ENCODE measurements at places on chromosomes 2 and 18.

DNA sequence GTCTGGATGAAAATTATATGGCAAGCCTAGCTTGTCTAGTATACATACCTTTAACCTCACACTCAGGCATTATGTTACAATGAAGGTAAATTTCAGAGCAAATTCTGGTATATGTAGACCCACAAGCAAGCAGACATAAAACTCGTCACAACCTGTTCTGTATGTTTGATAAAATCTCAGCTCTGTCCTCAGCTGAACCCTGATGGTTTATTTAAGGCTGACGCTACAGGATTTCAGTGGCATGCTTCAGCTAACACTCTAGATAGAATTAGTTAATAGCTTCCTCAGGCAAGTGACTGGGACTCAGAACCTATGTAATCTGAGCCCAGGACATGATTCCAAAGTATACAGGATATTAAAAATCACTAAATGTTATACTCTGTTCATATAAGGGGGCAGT, 68.2 kb upstream of the MC2R start:
- DNase-seq = no peak

DNA sequence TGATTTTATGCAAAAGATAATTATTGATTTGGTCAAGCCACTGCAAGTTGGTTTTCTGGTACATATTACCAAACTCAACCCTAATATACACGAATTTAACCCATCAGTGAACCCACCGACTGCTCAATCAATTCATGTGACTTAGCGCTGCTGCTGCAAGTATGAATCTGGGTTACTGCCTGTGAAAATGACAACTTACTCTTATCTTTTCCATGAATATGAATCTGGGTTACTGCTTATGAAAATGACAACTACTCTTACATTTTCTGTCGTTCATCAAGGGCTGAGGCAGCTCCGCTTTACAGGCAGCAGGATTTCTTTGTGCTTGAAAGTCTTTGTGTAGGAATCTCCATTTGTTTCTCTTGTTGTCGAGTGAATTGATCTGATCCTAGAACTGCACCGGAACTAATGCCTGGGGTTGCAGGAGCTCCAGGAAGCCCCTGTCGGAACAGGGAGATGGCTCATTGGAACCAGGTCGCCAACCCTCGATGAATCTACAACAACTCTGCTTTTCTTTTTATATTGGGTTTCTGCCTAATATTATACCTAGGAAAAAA, 22.1 kb upstream of the ALKAL2 start:
- DNase-seq = no peak

DNA sequence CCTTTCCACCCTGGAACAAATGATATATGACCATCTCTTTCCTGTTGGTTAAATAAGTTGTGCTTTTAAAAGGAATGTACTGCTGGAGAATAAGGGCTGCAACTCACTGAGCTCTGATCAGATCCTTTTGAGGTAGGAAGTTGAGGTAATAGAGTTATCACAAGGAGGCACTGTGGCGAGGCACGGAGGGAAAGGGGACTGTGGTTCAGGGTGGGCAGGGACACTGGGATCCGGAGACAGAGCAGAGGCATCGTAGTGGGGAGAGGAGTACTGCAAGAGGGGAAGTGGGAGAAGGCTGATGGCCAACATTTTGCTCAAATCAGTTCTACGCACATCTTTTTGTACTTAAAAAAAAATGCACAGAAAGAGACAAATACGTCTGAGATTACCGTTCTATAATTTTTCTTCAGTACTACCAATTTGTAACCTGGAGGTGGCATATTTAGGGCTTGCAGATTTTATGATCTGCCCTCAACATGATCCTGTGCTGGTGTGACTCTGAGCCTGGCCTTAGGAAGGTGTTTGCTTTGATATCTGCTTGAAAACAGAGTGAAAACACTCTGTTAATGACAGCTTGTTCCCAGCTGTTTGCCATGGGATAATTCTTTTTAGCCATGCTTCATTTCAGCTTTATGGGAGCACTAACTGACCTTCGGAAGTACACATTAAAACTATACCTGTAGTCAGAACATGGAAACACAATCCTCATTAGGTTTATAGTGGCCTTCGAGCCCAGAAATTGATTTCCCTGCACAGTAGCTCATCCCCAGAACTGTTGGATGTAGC, 168.1 kb downstream of the KCNE4 start:
- no peak for DNase-seq

GRCh38 chr18:14748496-14748895, 524 bp downstream of the ANKRD30B start:
- no peak for DNase-seq

- DNase-seq = no peak
Measured at GRCh38 chr2:25385910-25386309, 44.2 kb upstream of the DNMT3A start.

DNA sequence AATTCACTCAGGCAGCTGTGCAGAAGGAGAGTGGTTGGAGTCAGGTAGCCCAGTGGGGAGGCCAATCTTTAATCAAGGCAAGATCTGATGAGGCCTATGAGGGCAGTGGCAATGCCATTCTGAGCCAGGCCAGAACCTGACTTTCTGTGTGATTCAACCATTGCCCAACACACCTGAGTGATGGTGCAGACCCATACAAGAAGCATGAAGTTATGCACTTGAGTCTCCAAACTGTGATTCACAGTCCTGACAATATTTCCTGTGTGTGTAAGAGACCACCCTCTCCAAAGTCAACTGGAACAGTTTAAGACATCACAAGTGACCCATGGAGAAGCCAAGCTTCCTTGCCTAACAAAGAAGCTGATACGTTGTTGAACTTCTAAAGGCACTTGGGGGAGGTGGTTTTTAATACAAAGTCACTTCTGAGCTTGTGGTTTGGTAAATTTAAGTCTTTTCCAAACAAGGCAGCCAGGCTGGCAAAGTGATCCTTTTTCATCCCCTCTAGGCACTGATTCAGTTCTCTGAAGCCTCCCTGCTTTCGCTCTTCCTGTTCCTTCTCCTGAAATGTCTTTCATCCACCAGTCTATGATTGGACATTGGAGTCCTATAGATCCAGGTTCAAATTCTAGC, 49.0 kb downstream of the VSNL1 start:
- no peak for DNase-seq

DNA sequence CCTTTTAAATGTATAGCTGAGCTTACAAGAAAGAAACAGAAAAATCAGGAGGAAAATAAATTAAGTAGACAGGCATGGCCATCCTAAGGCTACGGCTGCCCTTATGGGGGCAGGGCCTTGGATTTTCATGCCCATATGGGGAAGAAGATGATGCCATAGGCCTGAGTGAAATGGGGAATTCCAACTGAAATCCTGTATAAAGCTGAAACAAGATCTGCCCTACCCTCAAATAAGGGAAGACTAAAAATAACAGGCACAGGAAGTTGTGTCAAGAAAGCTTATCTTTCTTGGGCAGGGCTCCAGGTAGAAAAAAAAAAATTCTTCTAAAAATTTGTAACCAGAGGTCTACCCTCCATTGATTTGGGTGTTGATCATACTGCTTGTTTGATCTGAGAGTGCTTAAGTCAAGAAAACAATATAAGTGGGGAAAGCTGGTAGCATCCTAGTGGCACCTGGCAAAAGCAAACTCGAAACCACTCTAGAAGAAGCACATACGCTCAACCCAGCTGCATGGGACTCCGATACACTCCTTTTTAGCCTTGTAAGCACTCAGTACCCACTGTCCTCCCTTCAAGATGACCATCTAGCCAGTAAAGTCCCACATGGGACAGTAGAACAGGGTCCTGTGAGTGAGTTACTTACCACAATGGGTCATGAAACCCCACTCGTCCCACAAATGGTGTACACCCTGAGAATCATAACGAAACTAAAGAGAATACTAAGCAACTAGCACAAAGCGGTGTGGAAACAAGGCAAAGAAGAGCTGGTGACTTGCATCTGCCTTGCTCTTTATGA, 22.3 kb downstream of the DNAH7 start:
- DNase-seq = no peak

GRCh38 chr2:24015562-24016375, 5.9 kb downstream of the MFSD2B start:
- DNase-seq = no peak

DNA sequence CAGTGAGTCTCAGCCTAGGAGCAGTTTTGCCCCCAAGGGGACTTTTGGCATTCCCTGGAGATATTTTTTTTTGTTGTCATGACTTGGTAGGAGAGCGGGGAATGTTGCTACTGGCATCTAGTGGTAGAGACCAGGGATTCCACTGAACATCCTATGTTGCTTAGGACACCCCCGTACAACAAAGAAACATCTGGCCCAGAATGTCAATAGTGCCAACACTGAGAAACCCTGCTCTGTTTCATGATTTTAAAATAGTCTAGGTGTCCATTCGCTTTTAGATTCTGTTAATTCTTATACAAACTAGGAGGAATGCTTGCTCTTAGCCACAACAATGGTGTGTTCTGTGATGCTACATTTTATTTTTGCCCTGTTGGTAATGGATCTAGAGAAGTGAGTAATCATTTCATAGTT, 225.8 kb upstream of the SIX3 start:
- peak; percentile 23 for DNase-seq
